AG08396 (cell line): ENCODE measurements at places on chromosomes 4 and X.

DNA sequence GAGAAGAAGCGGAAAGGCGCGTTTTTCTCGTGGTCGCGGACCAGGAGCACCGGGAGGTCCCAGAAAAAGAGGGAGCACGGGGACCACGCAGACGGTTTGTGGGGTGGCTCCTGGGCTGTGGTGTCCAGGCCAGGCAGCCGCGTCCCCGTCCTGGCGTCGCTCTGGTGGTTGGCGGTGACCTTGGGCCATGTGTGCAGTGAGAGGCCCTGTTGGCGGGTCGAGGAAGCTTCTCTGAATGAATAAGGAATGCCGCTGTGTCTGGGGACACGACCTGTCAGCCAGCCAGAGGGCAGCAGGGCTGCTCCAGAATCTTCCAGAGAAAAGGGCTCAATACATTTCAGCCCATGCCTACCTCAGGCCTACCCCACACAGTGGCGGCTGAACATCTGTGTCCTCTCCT is 24.3 kb upstream of the HGFAC start:
- DNase-seq, result no peak

DNA sequence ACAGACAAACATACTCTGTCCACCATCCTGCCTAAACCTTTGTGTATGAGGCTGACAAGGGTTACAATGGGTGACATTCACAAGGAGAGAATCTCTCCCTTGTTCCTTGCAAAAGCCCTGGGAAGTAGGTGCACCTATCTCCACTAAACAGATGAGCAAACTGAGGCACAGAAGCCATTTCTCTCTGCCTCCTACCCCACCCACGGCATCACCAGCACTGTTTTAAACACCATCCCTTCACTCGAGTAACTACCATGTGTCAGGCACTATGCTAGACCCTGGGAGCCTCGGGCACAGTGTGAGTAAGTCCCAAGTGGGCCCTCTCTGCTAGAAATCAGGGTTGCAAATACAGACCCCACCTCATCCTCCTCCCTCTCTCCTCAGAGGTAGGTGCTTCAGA is 899 bp downstream of the LYAR start:
- no peak for DNase-seq

DNA sequence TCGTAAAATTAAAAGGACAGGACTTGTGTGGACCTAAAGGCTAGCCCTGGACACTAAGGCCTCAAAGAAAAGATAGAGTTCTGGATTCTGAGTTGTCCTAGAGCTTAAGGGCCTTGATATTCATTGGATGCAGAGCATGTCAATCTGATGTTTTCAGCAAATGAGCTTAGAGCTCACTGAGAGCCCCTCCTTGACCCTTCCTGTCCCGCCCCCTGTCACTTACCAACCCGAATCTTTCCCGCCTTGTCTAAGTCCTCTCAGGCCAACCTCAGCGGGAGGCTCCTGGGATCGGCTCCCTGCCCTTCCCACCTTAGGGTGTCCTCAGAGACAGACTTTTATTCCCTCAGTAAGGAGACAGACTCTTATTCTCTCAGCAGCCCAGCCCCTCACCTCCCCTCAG is at the start of gene CT47C1:
CT47C1 (plus strand) TSS at position 250 of the 400 bp plus-strand sequence. CDS start 233 bp downstream, outside the sequence.
- no peak for DNase-seq

GRCh38 chr4:59102311-59102710 is 1992.1 kb upstream of the IGFBP7 start:
- DNase-seq, result no peak

DNA sequence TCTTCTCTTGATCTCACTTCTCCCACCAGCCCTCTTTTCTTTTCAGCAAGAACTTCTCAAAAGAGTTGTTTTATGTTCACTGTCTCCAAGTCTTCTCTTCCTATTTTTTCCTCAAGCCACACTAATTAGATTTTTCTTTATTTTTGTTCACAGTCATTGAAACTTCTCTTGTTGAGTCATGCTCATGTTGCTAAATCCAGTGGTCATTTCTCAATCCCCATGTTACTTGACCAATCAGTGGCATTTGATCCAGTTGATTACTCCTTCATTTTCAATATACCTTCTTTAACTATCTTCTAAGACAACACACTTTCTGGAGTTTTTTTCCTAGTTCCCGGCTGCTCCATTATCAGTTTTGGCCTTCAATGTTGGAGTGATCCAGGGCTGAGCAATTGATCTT is 103.1 kb upstream of the LSM6 start:
- no peak for DNase-seq

DNA sequence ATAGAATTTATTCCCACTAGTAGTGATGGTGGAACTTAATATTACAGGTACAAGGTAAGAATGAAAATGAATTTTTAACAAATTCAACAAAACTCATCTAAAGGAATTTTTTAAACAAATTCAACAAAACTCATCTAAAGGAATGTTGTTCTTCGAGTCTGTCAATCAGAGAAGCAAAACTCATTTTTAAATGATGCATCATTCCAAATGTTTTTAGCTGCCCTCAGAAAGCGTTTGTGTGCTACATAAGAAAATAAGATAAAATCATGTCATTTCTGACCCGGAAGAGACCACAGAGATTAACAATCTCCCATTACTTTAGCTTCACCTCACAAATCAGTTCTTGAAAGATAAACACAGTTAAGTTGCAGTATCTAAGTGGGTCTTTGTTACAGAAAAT is 129.4 kb downstream of the REELD1 start:
- no peak for DNase-seq

GRCh38 chr4:169756971-169757574 is 671 bp downstream of the HPF1 start:
- DNase-seq, result no peak

DNA sequence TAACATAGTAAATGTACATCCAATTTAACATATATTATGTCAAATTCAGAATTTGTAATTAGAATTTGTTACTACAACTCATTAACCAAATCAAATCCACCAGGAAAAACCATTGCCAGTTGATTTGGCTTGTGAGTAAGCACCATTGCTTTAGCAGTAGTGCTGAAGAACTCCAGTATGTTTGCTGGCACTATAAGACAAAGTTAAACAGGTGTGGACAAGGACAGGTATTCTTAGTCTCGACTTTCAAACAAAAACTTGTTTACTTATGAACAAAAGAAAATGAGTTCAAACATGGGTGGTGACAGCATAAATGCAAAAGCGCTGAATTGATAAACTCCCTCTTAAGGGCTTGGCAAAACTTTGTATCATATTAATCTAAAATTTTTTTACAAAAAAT is 1.3 kb upstream of the ADH7 start:
- no peak for DNase-seq

- DNase-seq, result no peak
Measured at GRCh38 chr4:185853841-185854240, 41.8 kb upstream of the SORBS2 start.
